NCI-H2227 treated with DMSO at 0.1 percent for 48 hours (cell line): ENCODE measurements at places on chromosomes 5 and 9.

- no peak for DNase-seq
Measured at GRCh38 chr5:178423901-178424809, 166.0 kb downstream of the COL23A1 start.

DNA sequence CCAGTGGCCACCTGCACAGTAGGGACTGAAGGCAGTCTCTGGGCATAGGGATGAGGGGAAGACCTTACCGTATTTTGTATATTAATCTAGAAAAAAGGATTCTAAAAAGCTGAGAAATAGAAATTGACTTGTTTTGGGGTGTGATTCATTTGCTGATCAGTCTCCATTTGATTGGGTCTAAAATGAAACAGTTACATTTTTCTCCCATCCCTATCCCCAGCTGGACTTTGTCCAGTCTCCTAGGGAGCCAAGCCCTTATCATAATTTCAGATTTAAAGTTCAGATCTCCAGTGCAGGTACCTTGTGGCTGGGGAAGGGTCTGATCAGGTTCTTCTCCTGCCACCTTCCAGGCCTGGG lies 240.8 kb downstream of the FANCC start:
- no peak for DNase-seq

DNA sequence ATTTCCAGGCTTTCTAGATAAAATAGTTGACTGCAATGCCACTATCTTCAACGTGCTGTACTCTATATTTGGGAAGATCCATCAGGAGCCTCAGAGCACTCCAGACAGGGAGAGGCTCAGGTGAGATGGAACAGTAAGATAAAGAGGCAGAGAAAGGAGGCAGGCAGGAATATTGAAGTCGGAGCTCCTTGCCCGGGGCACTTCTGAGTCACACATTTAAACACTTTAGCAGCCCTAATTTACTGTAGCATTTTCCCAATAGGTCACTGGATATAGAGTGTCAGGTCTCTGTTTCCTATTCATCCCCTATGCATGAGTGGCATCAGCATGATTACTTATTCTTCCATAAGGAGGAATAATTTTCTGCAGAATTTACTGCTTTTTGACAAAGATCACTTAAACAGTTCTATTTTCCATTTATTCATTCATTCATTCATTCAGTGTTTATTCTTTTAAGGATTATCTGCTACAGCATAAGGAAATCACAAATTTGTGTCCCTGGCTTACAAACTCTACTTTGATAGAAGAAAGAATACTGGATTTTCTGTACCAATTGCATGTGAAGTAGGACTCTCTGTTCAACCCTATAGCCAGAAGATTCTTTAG lies 170.7 kb downstream of the MAPKAP1 start:
- DNase-seq: no peak

- no peak for DNase-seq
Measured at GRCh38 chr9:89360465-89360864, 42.2 kb downstream of the SECISBP2 start.

DNA sequence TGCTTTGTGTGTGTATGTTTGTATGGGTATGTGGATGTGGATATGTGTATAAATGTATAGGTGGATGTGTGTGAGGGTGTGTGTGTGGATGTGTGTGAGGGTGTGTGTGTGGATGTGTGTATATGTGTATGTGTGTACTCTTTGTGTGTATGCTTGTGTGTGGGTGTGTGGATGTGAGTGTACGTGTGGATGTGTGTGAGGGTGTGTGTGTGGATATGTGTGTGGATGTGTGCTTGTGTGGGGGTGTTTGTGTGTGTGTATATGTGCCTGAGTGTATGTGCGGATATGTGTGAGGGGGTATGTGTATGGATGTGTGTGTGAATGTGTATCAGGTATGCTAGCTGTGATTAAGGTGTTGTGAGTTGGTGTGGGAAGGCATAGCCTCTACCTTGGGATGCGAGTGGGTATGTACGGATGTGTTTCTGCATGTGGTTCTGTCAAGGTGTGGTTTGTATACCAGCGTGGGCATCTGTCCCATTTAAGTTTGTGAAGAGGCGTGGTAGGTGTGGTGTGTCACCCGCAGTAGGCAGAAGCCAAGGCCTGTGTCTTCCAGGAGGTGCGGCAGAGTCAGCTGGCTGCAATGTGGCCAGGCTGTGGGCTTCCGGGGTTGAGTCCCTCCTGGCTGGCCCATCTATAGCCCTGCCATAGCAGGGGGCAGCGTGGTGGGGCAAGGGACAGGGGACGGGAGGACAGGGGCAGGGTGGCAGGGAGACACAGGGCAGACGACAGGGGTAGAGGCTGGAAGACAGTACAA lies 155.8 kb downstream of the DAB2IP start:
- no peak for DNase-seq

- DNase-seq: no peak
Measured at GRCh38 chr9:14402583-14402982, 88.6 kb upstream of the NFIB start.

- no peak for DNase-seq
Measured at GRCh38 chr9:75593920-75594319, 296.6 kb upstream of the PCSK5 start.

- no peak for DNase-seq
Measured at GRCh38 chr5:133877351-133878235, 90.8 kb downstream of the C5orf15 start.

DNA sequence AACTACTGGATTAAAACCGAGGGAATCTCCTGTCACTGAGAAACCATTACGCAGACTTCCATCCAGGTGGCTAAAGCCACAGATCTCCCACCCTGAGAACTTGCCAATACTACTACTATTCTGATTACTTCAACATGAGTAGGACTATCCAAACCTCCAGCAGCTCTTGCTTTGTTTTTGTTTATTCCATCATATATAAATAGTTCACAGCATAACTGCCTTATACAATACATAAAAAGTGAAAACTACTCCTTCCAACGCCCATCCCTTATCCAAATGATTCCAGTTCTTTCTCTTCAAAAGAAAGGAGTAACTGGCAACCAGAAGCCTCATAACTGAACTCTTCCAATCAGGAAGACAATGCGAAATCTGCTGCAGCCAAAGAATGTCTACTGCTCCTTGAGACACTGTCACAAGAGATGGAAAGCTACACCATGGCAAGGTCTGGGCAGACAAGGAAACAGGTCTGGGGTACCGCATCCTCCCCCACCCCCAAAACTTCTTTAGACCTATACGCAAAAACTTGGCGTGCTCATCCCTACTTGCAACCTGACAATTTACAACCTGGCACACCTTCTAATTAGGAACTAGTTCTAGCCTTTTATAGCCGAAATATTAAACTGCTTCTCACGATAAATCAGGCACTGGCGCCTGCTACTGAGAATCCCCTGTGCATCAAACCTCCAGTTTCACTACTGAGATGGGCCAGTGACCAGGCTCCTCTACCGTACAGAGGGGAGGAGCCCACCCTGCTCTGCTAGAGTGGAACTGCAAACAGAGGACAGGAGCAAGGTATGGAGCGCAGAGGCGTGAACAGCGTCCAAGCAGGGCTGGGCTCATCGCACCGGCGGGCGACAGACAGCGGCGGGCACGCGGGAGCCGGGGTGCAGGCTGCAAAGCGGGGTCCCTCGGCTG lies 986 bp downstream of the PLPP1 start:
- DNase-seq: no peak

GRCh38 chr9:88926781-88927505 lies 64.3 kb upstream of the S1PR3 start:
- DNase-seq: no peak

DNA sequence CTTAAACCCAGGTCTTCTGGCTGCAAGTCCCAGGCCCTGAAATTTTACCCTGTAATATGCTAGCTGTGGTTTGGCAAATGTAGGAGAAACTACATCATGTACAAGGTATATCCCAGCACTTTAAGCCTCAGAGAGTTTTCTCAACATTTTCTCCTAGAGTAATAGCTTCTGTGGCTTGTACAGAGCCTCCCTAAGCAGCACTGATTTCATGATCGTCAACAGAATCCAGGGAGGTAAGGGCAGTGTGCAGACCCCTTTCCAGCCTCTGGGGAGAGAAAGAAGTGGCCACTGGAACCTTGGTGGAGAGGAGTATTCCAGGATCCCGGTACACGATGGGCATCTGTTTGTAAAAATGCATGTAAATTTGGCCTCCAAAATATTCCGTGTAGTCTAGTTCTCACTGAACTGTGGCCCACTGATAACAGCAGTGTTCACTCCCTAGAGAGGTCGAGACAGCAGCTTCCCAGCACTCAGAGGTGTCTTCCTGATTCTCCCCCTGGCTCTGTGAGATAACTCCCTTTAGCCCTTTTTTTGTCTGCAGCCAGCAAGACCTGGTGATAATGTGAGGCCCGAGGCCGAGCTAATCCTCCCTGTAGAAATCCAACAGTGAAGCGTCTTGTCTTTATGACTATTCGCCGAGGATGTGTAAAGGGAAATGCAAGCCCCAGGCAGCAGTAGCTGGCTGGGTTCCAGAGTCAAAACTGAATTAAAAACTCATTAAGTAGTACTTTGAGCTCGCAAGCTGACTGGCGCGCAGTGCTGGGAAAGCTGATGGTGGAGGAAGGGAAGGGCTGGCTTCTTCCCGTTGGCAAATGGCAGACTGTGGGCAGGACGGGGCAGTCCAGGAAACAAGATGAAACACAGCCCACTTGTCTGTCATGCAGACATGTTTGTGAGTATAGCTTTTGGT lies 59.0 kb downstream of the MAP1B start:
- DNase-seq: peak; percentile 82

DNA sequence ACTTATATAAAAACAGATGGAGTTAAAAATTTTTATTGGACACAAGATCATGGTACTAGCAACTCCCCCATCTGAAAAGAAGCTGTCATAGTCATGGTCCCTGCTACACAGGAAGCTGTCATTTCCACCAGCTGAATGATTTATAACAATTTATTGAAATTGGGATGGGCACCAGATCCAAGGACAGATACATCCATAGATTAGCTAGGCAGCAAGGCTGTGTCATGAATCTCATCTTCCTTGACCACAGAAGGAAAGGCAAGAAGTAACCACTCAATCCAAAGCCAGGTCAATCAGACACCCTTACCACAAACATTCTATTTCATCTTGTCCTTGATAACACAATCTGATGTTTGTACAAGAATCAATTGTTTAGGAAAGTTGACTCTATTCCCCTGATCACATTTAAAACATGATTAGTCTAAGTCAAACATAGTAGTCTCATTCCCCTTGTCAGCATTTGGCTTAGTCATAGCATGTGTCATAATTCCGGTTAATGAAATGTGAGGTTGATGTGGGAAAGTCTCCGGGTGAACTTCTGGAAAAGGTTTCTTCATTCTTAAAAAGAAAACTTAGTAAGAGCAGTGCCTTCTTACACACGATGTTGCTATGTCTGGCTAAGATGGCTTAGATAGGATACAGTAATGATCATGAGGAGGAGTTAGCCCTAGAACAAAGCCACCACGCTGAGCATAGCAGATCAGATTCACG lies 462.6 kb upstream of the PAPPA start:
- DNase-seq: no peak

DNA sequence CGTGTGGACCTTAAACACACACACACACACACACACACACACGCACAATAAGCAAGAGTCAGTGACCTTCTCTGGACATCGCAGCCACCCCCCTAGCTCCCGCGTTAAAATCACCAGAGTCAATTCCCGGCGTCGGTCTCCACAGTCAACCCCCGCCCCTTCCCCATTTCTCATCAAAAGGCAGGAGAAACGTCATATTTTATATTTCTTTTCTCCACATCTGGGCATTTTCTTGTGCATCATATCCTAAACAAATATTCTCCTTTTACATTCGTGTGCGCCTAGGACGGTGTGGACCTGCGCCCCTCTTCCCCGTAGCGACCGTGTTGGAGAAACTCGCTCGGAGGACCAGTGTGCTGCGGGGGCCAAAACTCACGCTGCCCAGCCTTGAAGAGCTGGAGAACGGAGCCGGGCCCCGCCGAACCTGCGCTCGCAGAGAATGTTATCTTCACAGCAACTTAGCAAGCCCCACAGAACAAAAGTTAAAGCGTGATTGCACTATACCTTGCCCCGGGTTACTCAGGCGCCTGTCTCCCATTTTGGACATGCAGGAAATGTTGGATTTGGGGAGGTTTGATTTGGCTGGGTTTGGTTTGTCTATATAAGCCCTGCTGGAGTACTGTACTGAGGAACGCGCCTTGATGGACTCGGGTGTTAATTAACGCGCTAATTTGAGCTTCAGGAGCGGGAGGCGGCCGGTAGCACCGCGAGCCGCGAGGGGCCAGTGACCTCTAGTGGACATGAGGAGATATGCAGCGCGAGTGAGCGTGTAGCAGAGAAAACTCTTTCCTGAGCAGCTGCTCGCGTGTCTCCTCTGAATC lies 192.4 kb downstream of the MEF2C start:
- peak; percentile 38 for DNase-seq

DNA sequence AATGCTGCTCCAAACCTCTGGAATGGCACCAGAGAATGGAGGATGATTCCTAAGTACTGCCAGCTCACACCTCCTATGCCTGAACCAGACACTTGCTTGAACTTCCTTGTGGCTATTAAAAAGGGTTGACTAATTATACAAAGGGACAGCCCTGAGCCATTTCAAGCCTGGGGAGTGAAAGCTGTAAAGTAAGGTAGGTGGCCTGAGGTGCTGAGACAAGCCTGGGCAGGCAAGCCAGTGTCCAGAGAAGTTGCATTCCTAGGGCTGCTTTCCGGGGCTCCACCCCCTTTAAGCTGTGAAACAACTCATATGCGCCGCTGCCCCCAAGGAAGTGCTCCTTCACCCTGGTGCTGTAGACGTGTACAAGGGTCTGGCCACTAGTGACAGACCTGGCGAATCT lies 79.9 kb upstream of the SLC1A3 start:
- DNase-seq: no peak

DNA sequence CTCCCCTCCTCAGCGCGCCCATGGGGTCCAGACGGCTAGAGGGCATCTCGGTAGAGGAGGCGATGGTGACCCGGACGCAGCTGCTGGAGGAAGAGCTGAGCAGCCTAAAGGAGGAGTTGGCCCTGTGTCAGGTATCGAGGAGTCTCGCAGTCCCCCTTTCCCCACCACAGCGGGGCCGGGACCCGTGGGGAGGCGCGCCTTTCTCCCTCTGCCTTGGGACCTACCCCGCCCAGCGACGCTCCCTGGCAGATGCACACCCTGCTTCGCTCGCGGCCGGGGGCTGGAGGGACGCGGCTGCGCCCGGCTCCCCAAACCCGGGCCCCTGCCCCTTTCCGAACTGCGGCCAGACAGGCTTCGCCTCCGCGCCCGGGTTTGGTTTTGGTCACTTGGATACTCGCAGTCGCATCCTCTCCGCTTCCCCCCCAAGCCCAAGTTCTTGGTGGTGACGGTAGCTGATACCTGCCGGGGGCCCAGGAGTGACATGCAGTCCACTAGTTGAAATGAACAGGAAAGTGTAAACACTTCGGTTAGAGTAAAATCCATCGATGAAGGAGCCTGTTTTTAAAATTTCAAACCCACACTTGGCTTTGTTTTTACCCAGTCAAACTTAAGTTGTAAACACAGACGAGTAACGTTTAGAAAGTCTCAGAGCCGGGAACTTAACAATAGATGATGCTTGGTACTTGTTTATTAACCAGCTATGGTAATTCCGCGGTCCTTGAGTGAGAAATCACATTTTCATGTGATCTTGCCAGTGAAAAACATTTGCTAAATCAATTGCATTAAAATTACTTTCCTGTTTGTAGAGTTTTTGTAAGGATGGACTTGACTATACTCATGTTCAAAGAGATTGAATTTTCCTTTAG lies 688 bp downstream of the CNTLN start:
- DNase-seq: peak; percentile 51

GRCh38 chr5:109063223-109063622 lies 315.5 kb downstream of the FER start:
- no peak for DNase-seq
